ENCODE measurements at places on chromosomes 1 and 21.

DNA sequence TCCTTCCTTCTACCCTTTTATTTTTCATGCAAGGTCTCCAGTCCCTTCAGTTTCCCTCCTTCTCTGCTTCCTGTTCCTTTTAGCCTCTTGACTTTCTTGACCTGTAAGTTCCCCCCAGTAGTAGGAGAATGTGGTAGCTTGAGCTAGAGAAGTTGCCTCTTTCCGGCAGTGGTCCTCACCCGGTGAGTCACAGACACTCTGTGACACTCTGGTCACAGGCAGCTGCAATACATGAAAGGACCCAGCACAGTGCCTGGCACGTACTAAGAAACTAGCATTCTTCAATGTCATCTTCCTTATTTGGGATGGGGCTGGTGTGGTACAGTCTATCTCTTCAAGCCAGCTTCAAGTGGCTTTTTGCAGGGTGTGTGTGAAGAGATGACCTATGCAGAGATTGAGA is 16.0 kb downstream of the PFKFB2 start:
- DNase-seq = no peak

DNA sequence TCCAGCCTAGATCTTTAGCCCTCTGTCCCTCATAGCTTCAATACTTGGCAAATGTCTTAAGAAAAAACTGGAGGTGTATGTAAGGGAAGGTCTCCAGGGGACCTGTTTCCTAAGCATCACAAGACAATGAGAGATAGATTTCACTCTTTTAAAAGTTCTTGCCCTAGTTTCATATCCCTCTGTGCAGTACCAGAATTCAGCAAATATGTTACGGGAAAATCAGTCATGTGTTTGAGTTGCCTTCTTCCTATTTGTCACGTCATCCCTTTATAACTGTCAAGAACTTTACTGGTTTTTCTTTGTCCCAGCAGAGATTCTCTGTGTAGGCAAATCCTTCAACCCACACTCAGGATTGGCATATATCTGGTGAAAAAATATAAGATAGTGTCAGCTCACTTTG is 32.3 kb downstream of the DNASE2B start:
- DNase-seq = no peak

DNA sequence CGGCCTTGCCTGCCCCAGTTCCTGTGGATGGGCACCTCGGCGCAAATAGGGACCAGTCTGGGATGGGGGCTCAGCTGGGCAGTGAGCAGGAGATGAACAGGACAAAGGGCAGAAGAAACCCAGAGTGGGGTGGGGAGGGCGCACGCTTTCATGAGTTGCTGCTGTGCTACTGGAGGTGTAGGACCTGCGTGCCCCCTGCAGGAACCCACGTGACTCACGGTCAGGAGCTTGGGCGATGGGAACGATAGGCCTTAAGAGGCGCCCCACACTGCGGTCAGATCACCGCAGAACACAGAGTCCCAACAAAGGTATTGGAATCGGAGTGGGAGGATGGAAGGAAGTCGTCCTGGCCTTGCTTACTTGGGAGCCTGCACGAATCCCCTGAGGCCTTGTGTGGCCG is 17.2 kb downstream of the PRDM15 start:
- no peak for DNase-seq

DNA sequence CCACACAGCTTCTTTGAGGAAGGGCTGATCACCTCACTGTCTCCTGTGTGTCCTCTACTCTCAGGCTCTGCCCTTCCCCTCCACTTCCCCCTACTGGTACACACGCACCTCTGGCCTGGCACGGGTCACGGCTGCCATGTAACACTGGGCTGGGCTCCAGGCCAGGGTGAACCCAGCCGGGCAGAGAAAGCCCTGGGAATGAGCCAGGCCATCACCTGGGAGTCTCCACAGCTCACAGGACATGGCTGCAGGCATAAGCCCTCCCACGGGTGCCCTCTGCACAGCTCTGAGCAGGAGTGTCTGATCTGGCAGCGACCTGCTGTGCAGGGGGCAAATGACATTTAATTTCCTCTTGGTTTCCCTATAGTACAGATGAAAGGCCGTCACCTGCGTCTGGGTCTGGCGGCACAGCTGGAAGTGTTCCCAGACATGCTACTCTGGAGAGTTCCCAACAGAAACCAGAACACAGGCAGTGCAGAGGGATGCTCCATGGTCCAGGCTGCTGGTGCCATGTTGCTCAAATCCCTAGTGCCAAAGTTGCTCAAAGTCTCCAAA is 61.2 kb downstream of the ERI3 start:
- peak; percentile 73 for DNase-seq

- no peak for DNase-seq
These were observed 252.4 kb downstream of the FGGY start for GRCh38 chr1:59549066-59549837.

Measured in heart left ventricle (tissue), 16 donors.